Activated T-cell treated with anti-CD3 and anti-CD28 coated beads, Interleukin-2, amount 50 U/mL, for 4 hours (primary cell): ENCODE measurements at places on chromosomes 16 and 17.

DNA sequence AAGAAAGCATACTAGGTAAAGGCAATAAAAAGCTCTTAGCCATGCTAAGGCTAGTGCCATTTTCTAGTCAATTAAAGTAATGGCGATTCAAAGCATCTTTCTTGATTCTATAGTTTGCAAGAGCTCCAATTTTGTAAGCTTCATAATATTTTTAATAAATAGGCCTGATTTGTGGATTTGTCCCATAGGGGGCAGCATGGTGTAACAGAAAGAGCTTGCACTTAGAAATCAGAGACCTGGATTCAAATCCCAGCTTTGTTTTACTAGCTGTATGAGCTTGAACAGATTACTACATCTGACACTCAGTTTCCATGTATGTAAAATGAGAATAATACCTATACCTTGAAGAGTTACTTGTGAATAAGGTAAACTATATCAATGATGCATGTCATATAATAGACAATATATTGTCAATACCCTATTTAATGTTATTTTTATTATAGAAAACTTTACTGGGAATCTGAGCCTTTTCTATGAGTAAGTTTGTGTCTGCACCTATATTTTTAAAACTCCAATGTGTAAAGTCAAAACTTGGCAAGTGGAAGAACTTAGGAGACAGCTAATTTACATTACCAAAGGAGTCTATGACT lies 93.6 kb upstream of the NOG start:
- no peak for DNase-seq

GRCh38 chr17:6749519-6749918 lies 6.3 kb upstream of the XAF1 start:
- no peak for DNase-seq

- no peak for DNase-seq
Observed at GRCh38 chr17:55063885-55064874, 95.6 kb downstream of the STXBP4 start.

GRCh38 chr17:9451934-9452333 lies 123.7 kb downstream of the STX8 start:
- DNase-seq, result no peak

DNA sequence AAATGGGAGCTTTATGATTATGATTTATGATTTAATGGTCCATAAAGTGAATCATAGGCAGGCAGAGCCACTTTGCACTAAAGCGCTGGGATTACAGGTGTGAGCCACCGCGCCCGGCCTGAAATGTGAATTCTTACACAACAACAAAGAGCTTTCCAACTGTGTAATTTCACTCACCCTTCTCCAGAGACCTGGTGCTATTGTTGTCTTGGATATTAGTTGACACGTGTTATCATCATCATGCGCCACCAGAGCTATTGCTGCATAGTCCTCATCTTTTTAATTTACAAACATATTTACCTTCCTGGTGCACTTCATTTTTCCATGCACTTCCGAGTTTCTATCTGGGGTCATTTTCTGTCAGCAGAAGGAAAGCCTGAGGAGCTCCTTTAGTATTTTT lies 4.8 kb upstream of the UTS2R start:
- no peak for DNase-seq

DNA sequence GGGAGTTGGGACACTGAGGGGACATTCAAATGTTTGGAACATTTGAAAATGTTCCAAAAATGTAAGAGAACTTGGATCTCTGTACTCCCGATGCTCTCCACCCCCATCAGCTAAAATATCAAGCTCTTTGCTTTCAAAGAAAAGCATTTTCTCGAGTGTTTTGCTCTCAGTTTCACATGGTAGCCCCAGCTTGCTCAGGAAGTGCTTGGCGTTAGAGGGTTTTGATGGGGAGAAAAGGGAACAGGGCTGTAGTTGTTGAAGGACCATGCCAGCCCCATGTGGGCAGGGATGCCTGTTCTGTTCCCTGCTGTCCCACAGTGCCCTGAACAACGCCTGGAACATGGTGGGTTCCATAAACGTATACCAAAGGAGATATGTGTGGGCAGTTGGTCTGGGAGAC lies 37.0 kb downstream of the RAI1 start:
- DNase-seq, result no peak

GRCh38 chr17:70891306-70891705 lies 722.0 kb downstream of the KCNJ2 start:
- DNase-seq, result no peak

GRCh38 chr16:77014441-77014840 lies 176.5 kb upstream of the MON1B start:
- no peak for DNase-seq

GRCh38 chr17:65483438-65483837 lies 78.0 kb downstream of the AXIN2 start:
- no peak for DNase-seq

GRCh38 chr17:81909966-81910839 lies 996 bp downstream of the PCYT2 start:
- no peak for DNase-seq

DNA sequence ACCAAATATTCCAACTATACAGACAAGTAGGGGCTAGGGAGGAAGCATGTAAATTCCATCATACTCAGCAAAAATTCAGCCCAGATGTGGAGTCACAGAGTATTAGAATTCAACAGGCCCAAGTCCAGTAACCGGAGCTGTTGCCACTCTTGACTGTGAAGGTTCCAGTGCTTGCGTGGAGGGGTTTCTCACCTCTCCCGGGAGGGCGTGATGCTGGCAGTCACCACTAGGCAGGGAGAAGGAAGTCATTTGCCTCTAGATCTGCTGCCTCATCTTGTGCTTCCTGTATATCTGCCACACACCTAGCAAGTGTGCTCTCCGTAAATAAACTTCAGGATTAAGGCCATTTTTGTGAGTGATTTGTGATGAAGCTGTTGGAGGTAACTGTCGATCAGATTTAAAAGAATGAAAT lies 1.0 kb upstream of the CKLF start:
- DNase-seq, result peak; percentile 43

DNA sequence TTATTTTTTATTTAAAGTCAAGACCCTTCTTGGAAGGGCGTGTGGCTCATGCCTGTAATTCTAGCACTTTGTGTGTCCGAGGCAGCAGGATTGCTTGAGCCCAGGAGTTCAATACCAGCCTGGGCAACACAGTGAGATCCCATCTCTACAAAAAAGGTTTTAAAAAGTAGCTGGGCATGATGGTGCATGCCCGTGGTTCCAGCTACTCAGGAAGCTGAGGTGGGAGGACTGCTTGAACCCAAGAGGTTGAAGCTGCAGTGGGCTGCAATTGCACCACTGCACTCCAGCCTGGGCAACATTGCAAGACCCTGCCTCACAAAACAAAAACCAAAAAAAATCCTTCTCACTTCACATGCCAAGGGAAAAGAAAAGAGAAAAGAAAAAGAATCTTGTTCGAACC lies 29.6 kb downstream of the MINK1 start:
- DNase-seq, result no peak

DNA sequence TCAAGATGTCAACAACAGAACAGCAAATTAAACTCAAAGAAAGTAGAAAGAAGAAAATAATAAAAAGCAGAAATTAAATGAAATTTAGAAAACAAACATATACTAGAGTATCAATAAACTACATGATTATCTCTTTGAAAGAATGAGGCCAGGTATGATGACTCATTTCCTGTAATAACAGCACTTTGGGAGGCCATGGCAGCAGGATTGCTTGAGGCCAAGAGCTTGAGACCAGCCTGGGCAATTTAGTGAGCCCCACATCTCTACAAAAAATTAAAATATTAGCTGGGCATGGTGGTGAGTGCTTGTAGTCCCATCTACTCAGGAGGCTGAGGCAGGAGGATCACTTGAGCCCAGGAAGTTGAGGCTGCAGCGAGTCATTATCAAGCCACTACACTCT lies 232.5 kb downstream of the RAB11FIP4 start:
- DNase-seq, result no peak

GRCh38 chr16:2280981-2281542 lies 13.1 kb upstream of the RNPS1 start:
- DNase-seq, result no peak

DNA sequence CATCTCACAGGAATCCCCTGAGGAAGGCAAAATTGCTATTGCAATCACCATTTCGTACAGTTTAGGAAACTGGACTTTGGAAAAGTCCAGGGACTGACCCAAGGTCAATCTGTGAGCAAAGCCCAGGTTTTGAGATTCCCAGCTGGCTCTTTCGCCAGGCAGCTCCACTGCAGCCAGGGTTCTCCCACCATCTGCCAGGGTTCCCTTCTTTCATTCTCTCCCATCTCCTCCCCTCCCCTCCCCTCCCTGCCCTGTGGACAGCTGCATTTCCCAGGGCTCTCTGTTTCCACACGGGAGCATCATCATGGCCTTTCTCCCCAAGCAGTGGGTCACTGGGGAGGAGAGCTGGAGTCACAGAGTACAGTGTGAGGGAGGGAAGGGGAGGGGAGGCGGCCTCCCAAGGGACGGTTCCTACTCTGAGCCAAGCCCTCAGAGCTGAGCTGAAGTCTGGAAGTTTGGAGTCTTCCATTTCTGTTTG lies 11.9 kb upstream of the GSDMA start:
- no peak for DNase-seq

- no peak for DNase-seq
Observed at GRCh38 chr16:74718741-74719610, 18.3 kb upstream of the MLKL start.

DNA sequence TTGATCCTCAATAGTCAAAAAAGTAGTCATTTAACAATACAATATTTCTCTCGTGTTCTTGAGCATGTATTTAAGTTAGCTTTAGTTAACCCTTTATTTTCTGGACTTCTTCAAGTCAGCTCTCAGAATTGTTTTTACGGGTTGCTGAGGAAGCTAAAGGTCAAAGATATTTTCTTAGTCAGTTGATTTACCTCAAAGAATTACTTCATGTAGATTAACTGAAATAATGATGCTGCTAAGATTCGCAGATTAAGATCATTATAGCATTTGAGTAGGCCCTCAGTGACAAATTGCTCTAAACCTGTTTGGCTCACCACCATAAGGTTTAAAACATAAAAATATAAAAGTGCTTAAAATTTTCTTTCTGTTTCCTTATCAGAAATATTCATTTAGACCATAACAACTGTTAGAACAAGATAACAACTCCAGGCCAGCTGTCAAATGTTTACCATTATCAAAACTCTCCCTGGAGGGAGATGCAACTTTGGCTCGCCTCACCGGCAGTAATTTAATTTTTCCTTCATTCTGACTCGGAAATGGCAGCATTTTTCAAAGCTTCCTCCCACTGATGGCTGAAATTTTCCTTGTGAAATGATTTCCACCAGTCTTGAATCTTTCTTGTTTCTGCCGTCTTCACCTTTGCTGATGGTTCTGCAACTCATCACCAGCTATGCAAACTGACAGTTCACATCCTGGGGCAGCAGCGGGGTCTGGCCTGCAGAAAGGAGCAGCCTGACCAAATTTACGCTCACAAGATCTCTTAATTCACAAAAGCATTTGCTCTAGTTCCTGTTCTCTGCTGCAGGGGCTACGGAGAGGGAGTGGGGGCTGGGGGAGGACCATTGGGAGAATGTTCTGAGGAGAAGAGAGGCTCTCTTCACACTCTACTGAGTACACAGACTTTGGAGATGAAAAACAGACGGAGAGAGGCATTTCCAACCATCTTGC lies 254.8 kb upstream of the TBX2 start:
- DNase-seq, result no peak

DNA sequence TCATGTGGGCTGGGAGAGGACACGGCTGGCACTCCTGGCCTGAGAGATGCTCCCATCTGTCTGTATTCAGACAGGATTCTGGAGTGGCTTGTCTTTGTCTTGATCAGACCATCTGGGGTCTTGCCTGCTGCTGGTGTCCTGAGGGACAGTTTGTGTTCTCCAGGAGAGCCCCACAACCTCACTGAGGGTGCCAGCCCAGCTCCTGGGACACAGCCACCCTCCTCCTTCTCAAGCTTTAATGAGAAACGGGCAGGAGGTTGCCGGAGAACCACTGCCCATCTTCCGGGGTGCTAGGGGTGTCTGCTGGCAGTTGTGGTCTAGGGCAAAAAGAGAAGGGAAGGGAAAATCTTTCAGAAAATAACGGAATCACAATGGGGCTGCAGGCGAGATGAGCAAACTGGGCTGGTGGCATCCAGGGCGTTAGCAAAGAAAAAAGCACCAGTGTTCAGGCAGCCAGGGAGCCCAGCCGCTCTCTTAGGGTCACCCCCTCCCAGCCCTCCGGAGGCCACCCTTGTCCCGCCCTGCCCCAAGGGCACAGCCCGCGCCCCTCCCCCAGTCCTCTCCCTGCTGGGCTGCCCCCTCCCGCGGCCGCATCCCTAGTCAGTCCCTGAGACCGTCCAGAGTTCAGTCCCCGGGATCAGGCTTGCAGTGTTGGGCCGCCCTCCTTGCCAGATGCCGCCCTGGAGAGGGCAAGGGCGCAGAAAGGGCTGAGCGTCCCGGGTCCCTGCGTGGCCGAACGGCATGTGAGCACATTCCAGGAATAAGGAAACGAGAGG lies 824.7 kb downstream of the KCNJ18 start:
- DNase-seq, result no peak

DNA sequence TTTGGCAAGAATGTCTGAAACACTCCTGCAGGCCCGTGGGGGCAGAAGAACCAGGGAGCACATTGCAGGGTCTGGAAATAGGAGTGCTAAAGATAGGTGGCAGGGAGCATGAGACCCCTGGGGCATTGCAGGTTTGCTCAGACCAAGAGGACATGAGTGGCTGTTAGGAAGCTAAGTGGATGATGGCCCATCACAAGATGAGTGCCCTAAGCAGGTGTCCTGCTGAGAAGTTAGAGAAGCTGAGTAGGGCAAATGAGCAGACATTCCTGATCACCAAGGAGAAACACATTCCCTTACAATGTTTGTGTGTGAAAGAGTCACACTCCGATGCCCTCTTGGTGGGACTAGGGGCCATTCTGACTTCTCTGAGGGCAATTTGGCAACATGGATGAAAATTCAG lies 9.9 kb downstream of the MLYCD start:
- DNase-seq, result no peak

DNA sequence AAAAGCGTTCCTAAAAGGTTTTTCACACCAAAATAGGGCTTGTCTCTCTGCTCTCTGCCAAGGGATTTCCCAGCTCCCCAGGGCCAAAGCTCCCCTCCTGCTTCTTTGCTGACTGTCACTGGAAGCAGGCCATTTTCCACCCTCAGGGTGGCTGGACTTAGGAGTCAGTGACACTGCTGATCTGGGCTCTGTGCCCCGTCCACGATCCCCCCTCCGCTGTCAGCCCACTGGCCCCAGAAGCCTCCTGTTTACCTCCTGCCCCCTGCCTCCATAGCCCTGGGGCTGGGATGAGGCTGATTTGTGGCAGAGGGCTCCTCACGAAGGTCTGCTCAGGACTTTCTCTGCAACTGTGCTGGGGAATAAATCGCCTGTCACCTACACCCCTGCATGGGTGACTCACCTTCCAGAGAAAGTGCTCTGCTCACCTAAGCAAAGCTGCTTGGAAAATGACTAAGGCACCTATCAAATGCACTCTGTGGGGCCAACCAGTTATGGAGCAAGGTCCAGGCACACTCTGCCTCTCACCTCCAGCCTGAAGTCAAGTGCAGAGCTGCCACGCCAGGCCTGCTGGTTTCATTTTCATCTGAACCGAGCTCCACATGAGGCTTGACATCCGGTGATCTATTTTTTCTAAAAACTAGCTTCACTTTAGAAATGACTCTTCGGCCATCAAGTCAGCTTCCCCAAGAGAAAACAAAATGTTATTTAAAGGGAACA lies 4.9 kb downstream of the MAP3K14 start:
- peak; percentile 78 for DNase-seq

- DNase-seq, result no peak
Observed at GRCh38 chr16:28130099-28131088, 66.9 kb upstream of the GSG1L start.

GRCh38 chr16:22323959-22324786 lies 27.0 kb downstream of the POLR3E start:
- no peak for DNase-seq
